ENCODE measurements at places on chromosomes 16 and 17.

GRCh38 chr17:39800540-39800939 is 62.8 kb downstream of the GRB7 start:
- peak overlapping the region; percentile 29 for H3K4me3 ChIP-seq
- H3K27ac ChIP-seq: peak overlapping the region; percentile 84
- H3K4me1 ChIP-seq: peaks cover 73% of the 10 kb centered on the region
- H3K27me3 ChIP-seq: no peaks in the 10 kb centered on the region
- DNase-seq: no peak

DNA sequence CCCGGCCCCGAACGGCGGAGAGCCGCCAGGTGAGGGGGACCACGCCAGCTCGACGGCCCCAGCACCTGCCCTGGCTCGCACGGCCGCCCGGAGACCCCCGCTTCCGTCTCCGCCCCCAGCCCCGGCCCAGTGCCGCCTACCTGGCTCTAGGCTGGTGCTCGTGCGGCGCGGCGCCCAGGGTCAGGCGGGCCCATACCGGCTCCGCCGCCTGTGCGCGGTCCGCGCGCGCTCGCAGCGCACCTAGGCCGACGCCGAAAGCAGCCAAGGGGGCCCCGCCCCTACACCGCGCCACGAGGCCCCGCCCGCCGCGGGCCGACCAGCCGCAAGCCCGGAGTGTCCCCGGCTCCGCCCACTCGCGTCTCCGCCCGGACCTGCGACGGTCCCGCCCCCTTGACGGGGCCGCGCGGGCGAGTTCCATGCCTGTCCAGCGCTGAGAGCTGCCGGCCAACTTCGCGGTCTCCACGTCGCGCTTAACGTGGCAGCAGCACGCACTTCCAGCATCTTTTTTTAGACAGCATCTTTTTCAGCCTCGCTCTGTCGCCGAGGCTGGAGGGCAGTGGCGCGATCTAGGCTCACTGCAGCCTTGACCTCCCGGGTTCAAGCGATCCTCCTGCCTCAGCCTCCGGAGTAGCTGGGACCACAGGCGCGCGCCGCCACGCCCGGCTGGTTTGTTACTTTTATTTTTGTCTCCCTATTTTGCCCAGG is at the start of gene SLC25A39:
SLC25A39 (minus strand) TSS at position 253 of the 705 bp plus-strand sequence. CDS start 1,261 bp downstream, outside the sequence.
- H3K4me1 ChIP-seq: peaks cover 33% of the 10 kb centered on the region
- peaks cover 34% of the 10 kb centered on the region for H3K36me3 ChIP-seq
- peak; percentile 99 for DNase-seq
- H3K4me3 ChIP-seq: peak within 1 kb of the TSS; percentile 91

DNA sequence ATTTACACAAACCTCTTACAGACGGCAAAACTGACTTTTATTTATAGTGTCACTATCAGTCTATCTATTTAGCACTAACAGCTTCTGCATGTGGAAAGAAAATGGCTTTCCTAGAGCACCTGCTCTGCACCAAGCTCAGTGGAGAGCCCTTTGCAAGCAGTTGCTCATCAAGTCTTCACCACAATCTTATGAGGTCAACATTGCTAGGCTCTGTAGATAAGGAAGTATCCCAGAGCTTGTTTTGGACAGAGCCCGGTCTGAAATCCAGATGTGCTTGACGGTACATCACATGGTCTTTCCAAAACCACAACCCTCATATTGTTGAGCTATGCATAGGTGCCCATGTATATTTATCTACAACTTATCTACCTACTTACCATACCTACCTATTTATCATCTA is 572.7 kb upstream of the CDH5 start:
- no peaks in the 10 kb centered on the region for H3K4me1 ChIP-seq
- H3K27ac ChIP-seq: no peak overlapping the region
- no peak for DNase-seq
- H3K36me3 ChIP-seq: no peaks in the 10 kb centered on the region
- no peaks in the 10 kb centered on the region for H3K27me3 ChIP-seq
- no peak overlapping the region for H3K4me3 ChIP-seq

DNA sequence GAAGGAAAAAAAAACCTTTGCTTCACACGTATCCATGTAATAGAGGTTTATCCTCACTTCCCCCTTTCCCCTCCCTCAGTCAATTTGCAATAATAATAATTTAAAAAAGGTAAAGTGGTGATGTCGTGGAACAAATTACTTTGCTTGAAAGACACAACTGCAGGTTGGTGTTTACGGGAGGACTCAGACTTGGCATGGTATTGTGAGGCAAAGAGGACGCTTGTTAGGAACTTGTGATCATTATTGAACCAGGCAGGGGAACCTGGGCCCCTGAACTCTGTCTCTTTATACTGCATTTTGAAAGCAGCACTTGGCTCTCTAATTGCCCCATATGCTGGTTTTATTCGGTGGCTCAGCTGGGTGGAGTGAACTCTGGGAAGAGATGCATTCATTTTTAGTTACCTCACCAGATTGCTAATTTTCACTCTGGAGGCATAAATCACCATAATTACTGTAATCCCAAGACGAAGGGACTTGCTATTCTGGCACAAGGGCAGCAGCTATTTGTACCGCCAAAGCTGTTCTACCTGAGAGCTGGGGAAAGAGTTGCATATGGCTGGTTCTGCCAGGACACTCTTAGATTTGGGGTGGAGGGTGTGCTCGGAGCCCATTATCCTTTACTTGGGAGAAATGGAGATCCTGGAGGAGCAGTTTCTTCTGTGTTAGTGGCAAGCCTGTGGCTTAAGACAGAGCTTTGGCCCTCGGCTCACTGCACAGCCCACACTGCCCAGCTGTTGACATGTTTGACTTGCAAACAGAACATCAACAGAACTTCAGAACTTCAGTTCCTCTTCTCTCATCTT is 5.7 kb upstream of the DHX8 start:
- no peaks in the 10 kb centered on the region for H3K27me3 ChIP-seq
- no peaks in the 10 kb centered on the region for H3K36me3 ChIP-seq
- DNase-seq: no peak
- peaks cover 1% of the 10 kb centered on the region for H3K4me1 ChIP-seq
- H3K27ac ChIP-seq: no peak overlapping the region
- no peak overlapping the region for H3K4me3 ChIP-seq

DNA sequence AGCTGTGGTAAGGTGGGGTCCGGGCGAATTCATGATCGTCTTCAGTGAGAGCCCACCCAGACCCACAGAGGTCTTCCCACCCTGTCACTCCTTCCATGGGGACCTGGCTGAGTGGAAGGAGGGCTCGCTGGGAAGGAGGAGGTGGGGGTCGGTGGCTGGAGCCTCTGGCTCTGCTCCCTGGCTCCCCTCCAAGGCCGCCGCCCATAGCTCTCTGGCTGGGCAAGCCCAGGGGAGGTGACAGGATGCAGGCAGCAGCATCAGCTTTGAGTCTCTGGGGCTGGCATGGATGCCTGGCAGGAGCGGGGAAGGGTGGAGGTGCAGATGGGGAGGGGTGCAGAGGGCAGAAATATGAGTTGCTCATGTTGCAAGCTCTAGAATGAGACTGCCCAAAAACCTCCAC is 147.0 kb downstream of the ENGASE start:
- no peak overlapping the region for H3K27ac ChIP-seq
- no peak overlapping the region for H3K4me3 ChIP-seq

DNA sequence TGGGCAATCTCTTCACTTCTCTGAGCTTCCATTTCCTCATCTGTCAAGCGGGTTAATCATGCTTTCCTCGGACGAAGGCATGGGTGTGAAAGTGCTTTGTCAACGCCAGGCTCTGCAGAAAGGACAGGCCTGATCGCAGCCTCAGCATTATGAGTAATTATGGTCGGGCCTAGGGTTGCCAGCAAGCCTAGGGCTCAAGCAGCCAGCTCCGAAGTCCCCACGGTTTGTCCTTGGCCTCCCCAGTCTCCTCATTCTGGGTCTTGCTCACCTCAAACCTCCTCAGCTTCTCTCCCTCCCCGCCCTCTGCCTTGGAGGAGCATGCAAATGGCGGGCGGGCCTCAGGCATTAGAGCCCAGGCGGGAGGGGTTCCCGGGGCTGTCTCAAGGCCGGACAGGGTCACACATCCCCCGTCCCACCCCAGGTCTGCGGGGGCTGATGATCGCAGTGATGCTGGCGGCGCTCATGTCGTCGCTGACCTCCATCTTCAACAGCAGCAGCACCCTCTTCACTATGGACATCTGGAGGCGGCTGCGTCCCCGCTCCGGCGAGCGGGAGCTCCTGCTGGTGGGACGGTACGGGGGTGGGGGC is 10.2 kb upstream of the FAM83G start:
- peaks cover 10% of the 10 kb centered on the region for H3K4me1 ChIP-seq
- peaks cover 6% of the 10 kb centered on the region for H3K36me3 ChIP-seq
- H3K27ac ChIP-seq: no peak overlapping the region
